NT2/D1 (cell line): ENCODE measurements at places on chromosomes 7 and 10.

DNA sequence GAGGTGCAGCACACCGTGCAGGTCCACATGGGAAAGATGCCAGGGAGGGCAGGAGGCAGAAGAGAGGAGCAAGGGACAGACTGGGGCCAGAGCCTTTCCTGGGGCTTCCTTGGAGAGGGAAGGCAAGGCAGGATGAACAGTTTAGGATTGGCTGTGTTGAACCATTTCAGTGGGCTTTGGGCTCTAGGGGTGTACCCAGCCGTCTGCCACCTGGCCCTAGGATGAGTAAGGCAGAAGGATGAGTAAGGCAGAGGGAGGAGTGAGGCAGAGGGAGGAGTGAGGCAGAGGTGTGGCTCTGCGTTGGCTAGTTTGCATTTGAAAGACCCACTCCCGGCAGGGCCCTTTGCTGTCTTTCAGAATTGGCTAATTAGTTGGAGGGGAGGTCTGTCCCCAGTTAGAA lies 31.5 kb upstream of the PRF1 start:
- DNase-seq = no peak

- DNase-seq = peak; percentile 28
These were observed 104.6 kb downstream of the HIPK2 start for GRCh38 chr7:139673230-139673629.

DNA sequence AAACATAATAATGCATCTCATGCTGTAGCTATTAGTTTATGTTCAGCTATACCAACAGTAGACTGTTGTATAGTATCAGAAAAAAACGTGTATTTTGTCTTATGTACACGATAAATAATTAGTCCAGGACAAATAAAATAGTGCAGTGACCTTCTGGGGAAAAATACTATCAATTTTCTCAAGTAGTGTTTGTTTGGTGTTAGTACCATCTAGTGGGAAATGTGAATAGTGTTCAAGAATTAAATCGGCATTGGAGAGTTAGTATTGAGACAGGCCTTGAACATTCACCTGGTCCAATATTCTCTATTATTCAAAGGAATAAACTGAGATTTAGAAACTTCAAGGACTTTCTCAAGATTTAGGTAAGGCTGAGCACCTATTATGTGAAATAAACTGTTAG lies 21.7 kb upstream of the OR2A5 start:
- no peak for DNase-seq

DNA sequence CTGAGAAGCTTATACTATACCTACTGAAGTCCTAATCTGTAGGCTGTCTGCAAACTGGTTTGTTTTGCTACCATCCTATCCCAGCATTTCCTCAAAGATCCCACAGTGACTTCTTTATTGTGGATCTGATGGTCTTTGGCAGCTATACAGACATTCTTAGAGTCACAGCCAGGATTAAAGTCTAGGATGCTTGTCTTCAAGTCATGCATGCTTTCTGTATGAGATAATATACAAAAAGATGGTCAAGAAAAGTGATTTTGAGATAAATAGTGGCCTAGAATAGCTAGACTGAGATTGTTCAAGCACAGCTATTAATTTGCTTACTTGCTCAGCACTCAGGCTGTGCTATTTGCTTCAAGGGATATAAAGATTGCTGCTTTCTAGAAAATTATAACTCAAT lies 454.4 kb downstream of the AUTS2 start:
- DNase-seq = no peak

- DNase-seq = no peak
These were observed 40.3 kb downstream of the DAGLB start for GRCh38 chr7:6407434-6407833.

- DNase-seq = no peak
These were observed 18.5 kb upstream of the GAD2 start for GRCh38 chr10:26198119-26198518.

GRCh38 chr7:158382363-158383254 lies 205.0 kb downstream of the PTPRN2 start:
- no peak for DNase-seq

GRCh38 chr10:71611131-71611530 lies 108.4 kb downstream of the C10orf105 start:
- no peak for DNase-seq

- DNase-seq = no peak
These were observed 43.2 kb upstream of the GSAP start for GRCh38 chr7:77459311-77459726.

DNA sequence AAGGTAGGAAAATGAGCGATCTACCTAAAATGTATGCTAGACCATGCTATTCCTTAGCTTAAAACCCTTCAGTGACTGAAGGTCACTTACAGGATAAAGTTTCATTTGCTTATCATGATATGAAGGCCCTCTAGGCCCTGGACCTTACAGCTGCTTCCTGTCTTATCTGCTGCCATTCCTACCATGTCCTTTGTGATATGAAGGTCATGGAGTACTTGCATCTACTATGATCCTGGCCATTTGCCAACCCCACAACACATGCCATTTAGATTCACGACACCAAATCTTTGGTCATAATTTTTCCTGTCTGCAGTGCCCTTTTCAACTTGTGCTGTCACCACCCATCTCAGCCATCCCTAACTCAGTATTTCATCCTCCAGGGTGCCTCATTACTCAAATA lies 181.8 kb upstream of the MDFIC start:
- DNase-seq = no peak
